ENCODE measurements at places on chromosomes 3 and 15.

DNA sequence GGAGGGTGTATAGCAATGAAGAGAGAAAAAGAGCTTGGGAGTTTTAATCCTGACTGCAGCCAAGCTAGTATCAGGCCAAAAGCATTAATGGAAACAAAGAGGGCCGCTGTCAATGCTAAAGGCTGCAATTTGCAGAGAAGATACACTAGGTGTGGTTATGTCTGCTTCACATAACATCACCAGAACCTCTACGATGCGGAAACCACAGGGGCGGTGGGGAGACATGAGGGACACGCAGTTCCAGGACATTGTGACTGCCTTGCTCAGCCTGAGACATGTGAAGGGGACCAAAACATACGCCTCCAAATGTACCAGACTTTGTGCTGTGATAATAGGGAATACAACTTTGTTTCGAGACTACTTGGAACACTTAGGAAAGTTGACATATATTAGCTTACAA lies 88.4 kb downstream of the APBA2 start:
- DNase-seq: no peak

DNA sequence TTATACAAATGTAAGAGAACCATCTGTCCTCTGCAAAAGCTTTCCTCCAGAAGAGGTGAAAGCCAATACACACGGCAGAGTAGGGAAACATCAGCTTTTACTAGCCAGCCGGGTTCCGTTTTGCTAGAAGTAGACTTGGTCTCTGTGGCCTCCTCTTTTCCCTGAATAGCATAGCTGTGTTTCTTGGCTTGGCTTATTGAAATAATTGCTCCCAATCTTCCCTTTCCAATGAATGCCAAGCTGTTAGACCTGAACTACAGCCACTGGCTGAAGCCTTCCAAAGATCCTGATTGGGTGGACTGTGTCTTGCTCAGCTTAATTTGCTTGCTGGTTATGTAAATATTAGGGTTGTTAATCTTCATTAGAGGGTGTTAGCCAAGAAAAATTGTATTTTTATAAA lies 157.8 kb upstream of the ROPN1 start:
- no peak for DNase-seq

- peak; percentile 60 for DNase-seq
Observed at GRCh38 chr3:74614107-74614967, at the start of gene CNTN3. CNTN3 (minus strand) TSS chr3:74614659; CDS start chr3:74521112, 93,547 bp downstream.

GRCh38 chr3:113873814-113874526 lies 35.4 kb downstream of the GRAMD1C start:
- DNase-seq: no peak

DNA sequence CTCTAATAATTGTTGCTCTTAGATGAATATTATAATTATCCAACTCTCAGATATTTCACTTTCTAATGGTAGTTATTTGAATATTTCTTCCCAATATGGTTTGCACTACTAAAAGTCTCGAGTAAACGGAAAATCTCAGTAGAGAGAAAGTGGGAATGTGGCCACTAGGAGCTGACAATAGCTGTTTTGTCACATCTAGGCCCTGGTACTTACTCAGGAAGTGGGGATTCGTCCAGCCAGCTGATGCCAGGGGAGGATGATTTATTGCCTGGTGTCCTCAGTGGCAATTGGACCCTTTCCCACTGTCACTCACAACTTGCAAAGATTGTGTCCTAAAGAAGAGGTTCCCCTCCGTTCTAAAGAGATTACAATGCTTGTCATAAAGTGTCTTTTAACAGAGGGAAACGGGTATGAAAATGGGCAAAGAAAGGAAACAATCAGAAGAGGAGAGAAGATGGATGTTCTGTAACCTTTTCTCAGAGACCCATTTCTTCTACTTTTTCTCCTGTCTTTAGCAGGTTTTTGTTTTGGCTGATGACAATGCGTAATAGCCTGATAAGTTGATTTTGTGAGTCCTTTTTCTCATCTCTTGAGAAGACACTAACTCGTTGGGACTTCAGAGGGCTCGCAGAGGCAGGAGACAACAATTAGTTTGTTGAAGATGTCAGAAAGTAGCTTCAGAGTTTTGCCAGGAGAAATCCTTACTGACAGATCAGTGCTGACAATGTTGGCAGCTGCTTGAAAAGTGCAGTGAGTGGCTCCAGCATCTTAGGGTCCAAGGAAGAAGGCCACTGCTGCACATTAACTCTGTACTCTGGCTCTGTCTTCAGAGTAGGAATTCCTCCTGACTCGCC lies 320.6 kb downstream of the MECOM start:
- DNase-seq: no peak

GRCh38 chr3:152742368-152743347 lies 92.3 kb upstream of the P2RY1 start:
- no peak for DNase-seq

GRCh38 chr15:62119227-62119864 lies 45.7 kb downstream of the C2CD4B start:
- DNase-seq: no peak

DNA sequence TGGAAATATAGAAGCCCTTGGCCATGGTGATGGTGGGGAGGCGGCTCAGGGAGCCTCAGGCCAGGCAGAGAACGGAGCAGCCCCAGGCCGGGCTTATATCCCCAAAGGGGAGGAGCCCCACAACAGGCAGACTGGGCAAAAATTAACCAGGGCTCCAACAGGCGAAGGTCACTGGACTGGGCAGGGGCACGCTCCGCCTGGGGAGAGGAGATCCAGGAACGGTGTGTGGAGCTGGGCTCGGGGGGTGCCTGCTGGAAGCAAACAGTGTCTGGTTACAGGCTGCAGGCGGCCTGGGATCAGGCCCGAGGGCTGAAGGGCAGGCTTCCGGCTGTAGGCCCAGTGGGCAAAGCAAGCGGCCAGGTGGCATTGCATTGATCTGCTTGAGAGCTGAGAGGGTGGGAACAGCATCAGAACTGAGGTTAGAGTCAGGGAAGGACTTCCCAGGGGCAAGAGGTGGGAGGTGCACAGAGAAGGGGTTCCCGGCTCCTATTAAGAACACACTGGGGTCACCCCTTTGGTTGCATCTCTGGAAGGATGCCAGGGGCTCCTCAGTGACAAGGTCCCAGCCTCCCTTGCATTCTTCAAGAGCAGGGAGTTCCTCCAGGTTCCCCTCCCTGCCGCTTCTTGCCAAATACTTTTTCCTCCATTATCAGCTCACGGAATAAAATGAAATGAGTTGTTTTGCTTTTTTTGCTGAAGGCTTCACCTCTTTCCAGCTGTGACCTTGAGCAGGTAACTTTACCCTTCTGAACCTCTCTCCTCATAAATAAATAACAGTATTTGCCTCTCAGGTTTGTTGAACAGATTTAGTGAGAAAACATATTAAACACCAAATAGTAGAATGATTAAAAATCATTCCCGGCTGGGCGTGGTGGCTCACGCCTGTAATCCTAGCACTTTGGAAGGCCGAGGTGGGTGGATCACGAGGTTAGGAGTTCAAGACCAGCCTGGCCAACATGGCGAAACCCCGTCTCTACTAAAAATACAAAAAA lies 7.8 kb downstream of the ANPEP start:
- DNase-seq: no peak

- no peak for DNase-seq
Observed at GRCh38 chr3:186640473-186640818, 247 bp downstream of the FETUB start.

GRCh38 chr15:98560338-98560737 lies 88.0 kb upstream of the IGF1R start:
- DNase-seq: no peak

- no peak for DNase-seq
Observed at GRCh38 chr3:157219215-157219614, 59.3 kb upstream of the CCNL1 start.

GRCh38 chr3:132549890-132550578 lies 47.0 kb upstream of the ACKR4 start:
- no peak for DNase-seq
